Fibroblast of skin of left biceps (primary cell): ENCODE measurements at places on chromosomes 1 and 21.

- DNase-seq: no peak
Observed at GRCh38 chr1:160129046-160129445, 13.5 kb downstream of the ATP1A2 start.

- DNase-seq: no peak
Observed at GRCh38 chr1:8347635-8348034, 29.7 kb downstream of the SLC45A1 start.

DNA sequence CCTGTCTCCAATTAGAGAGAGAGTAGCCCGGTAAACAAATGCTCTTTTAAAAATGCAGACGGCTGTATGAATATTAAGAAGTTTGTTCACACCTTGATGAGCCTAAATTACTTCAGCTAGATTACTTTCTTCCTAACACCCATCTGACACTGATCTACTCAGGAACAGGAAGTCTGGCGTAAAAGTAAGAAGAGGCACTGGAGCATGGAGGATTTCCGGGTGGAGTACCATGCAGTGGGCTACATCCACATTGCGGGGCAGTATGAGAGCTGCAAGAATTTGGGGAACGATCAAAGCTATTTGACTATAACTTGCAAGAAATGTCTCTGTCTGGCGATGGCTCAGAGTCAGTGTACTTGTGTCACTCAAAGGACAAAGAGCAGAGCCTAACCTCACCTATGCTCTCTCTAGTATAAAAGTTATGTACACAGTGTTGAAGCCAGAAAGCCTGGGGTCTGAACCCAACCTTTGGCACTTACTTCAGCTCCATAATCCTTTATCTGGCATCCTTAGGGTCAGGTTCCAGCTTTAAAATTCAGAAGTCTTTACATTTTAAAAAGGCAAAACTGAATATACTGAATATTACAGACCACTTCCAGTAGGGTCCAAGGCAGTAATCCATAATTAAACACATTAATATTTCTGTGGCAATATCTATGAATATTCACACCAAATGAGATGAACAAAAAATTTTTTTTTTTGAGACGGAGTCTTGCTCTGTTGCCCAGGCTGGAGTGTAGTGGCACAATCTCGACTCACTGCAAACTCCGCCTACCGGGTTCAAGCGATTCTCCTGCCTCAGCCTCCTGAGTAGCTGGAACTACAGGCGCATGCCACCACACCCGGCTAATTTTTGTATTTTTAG, 7.9 kb upstream of the GNPAT start:
- no peak for DNase-seq

- no peak for DNase-seq
Observed at GRCh38 chr1:1208713-1209433, 2.5 kb upstream of the TNFRSF18 start.

DNA sequence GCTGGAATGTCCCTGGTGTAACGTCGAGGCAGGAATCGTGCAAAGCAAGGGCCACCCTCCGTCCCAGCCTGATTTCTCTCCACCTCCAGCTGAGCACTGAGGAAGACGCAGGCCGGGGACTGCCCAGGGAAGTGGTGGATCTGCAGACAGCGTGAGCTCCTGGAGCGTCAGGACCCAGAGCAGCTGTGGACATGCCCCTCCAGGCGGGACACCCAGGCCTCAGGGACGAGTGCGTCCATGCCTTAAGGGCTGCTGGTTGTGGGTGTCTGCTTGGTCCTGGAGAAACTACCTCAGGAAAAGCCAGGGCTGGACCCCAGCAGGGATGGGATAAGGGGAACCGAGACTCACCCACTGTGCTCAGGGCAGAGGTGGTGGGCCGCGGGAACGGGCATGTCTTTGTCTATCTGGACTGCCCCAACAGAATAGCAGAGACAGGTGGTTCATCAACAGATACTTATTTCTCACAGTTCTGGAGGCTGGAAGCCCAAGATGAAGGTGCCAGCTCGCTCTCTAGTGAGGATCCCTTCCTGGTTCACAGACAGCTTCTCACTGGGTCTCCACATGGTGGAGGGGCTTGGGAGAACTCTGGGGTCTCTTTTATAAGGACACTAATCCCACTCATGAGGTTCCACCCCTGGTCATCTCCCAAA, 5.8 kb upstream of the MMEL1 start:
- DNase-seq: no peak

- DNase-seq: no peak
Observed at GRCh38 chr21:45642122-45642813, 1.3 kb upstream of the PCBP3 start.

DNA sequence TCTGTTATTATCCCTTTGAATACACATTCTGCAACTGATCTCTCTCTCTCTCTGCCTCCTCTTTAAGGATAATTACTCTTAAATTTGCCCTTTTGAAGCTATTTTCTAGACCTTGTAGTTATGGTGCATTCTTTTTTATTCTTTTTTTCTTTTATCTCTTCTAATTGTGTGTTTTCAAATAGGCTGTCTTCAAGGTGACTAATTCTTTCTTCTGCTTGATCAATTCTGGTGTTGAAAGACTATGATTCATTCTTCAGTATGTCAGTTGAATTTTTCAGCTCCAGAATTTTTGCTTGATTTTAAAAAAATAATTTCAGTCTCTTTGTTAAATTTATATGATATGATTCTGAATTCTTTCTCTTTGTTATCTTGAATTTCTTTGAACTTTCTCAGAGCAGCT, 95.6 kb upstream of the GPR52 start:
- no peak for DNase-seq

DNA sequence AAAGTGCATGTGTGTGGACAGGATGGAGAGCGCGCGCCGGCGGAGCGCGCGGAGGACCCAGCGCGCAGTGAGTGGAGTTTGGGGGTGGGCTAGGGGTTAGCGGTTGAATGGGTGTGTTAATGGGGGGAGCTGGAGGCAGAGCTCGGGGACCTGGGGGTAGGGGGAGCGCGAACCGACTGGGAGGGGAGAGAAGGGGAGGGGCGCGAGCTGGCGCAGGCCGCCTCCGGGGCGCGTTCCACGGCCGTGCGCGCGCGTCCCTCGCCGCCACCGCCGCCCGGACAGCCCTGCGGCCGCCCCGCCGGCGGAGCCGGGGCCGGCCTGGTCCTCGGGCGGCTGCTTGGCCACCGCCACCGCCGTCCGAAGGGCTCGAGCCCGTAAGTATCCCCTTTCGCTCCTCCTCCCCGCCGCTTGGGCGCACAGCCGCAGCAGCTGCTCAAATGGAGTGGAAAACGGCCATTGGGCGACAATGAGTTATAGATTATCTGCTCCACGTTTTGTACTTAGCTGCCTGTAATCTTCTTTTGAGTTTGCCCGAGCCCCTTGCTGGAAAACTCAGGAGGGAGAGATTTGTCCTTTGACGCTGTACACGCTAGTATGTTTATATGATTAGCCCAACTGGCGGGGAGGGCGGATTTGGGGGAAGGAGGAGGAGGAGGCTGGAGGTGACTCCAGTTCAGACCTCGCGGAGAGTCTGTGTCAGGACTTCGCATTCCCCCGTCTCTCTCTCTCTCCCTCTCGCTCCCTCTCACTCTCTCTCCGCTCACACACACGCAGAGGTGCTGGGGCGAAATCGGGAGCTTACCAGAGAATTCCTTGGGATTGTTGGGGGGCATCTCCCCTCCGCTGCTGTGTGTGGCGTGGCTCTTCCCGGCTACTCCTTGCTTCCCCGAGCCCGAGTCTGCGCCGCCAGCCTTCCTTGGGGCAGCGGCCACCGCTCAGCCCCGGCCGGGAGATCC, at the start of gene ADGRL2:
ADGRL2 (plus strand) TSS at position 240 of the 956 bp plus-strand sequence. CDS start 36,051 bp downstream, outside the sequence.
- DNase-seq: peak; percentile 87

- DNase-seq: peak; percentile 26
Observed at GRCh38 chr1:111672331-111672730, 52.7 kb downstream of the RAP1A start.

DNA sequence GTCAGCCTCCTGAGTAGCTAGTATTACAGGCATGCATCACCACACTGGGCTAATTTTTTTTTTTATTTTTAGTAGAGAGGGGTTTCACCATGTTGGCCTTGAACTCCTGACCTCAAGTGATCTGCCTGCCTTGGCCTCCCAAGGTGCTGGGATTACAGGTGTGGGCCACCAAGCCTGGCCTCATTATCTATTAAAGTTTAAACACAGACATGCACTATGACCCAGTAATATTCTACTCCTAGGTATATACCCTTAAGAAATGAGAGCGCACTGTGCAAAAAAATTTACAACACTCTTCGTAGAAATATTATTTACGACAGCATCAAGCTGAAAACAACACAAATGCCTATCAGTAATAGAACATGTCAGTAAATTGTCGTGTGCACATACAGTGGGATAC, 18.6 kb upstream of the SH2D1B start:
- no peak for DNase-seq

GRCh38 chr1:157119008-157119407, 19.2 kb downstream of the ETV3 start:
- DNase-seq: no peak

DNA sequence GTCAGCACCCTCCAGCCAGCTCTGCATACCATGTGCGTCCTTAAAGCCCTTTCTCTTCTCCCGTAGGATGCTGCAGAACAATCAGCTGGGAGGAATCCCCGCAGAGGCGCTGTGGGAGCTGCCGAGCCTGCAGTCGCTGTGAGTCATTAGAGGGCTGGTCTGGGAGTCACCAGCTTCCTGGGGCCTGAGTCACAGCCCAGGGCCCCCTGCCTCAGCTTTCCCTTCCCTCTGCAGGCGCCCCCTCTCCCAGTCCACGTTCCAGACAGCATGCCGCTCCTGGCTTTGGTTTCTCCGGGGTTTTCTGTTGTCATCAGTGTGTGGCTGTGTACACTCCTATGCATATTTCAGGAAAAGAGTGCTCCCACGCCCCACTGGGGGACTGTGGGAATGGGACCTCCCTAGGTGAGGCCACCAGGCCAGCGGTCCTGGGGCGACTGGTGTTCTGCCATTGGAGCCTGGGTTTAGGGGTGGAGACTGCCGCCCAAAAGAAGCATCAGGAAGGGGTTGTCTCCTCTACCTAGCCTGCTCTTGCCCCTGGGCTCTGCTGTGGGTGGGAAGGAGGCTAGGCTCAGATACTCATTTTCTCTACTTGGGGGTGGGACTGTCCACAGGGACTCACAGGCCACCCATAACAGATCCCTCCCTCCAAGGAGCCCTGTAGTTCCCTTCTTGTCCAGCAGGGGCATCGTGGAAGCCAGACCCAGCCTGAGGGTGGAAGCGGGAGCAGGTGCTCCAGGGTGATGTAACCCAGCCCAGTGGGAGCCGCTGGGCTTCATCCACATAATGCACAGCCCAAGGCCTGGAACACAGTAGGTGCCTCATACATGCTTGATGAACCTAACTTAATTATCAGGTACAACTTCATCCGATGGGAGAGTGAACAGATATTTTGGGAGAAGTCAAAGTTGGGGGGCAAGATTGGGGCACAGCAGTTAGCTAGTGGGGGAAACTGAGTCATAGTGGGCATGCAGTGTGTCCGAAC, 42.5 kb downstream of the LGR6 start:
- peak; percentile 83 for DNase-seq

- no peak for DNase-seq
Observed at GRCh38 chr1:203567596-203567995, 59.0 kb upstream of the ATP2B4 start.

DNA sequence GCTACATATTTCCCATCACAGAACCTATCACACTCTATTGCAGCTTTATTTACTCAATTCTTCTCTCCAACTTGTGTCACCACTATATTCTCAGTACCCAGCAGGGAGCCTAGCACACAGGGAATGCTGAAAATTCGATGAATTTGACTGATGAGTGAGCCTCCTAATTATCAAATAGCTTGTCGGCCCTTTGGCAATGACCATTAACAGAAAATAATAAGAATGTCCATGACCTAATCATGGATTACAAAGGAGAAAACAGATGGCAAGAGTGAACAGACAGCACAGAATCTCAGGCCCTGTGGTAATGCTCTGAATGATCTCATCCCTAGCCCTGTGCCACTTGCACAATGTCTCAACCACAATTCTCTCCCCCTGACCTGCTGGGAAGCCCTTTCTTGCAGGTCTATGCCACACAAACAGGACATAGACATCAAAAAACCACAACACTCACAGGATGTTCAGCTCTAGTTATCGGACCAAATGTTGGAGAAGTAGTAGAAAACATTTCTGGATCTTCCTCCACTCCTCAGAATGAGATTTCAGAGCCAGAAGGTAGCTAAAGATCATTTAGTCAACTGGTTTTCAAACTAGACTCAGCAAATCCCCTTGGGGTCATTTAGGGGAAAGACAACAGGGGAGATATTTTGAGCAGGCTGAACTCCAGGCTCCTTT, 68.4 kb downstream of the LUZP1 start:
- peak; percentile 47 for DNase-seq

DNA sequence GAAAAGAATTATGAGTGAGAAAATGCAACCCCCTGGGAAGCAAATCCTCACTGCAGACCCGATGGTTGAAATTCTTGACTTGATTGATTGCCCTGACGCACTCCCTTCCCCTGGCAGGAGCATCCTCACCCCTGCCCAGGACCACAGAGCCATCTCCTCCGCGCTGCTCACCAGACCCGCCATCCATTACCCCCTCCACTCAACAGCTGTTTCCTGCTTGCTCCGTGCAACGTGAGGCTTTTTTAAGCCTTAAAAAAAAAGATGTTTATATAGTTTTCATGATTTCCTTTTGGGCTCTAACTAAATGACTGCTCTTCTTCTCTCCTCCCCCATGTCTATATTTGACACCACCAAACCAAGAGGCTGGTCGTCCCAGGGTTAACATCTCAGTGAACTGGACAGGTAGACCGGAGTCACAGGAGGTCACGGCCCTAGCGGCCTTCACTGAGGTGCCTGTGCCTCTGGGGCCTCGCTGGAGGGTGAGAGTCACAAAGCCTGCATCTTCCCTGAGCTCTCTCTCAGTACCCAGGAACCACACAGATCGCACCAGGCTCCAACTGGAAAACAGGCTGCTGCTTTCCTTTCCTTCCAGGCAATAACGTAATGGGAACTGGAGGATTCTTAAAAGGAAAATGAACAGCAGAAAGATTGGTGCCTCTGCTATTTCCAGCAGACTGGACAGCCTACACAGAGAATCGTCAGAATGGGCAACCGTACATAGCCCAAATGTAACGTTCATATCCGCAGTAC, 49.8 kb downstream of the ZBTB18 start:
- no peak for DNase-seq

DNA sequence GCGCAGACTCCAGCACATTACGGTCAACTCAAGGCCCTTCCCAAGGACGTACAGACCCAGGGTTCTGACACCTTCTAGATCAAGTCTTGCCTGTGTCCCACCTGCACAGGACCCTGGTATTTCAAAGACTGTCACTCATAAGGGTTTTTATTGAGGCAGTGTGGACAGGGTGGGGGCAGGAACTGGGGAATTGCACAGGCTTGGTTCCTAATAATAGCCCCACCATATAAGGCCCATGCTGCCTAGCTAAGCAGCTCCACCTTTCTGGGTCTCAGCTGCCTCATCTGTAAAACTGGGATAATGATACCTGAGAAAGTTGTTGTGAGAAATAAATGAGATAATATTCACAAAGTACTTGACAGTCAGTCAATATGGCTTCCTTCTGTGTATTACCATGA, 55.3 kb upstream of the PUM1 start:
- DNase-seq: no peak

- no peak for DNase-seq
Observed at GRCh38 chr1:213530611-213531320, 457.0 kb upstream of the PROX1 start.

GRCh38 chr1:30670240-30671060, 52.9 kb downstream of the MATN1 start:
- DNase-seq: no peak
